Activated CD4-positive, alpha-beta T cell treated with anti-CD3 and anti-CD28 coated beads for 36 hours (primary cell): ENCODE measurements at places on chromosomes 5 and 9. TPM values are rescaled to one million over a fixed set of nuclear protein-coding genes. Genes with fewer than 3 reads are reported as not detected.

DNA sequence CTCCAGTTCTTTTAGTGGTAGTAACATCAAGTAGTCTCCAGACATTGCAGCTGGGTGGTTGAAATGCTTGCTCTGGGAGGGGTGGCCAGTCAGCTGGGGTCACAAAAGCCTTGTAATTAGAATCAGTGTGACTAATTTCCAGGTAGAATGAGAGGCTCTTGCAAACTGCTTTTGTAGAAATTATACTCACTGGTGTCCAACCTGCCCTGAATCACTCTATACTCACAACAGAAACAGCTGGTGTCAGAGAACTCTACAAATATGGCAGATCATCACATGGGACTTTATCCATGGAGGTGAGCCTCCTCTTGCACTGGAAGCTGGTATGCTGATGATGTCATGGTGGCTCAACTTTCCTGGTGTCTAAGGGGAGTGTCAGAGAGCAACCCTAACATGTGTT, 71.3 kb downstream of the SH3TC2 start:
- DNase-seq, result no peak
- no peaks in the 10 kb centered on the region for H3K36me3 ChIP-seq
- H3K4me3 ChIP-seq, result no peak overlapping the region
- no peaks in the 10 kb centered on the region for H3K4me1 ChIP-seq
- H3K27ac ChIP-seq, result no peak overlapping the region

DNA sequence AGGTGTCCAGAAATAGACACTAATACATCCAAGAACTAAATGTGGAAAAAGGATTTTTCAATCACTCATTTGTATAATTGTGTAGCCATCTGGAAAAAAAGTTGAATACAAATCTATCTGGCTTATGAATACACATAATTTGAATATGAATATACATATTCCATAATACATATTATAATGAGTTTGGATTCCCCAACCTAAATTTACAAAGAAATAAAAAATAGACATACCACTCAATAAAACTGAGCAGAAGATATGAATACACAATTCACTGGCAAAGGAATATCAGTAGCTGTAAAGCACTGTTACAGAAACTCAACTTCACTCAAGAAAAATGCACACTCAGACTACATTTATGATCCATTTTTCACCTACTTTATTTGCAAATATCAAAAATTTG, 121.9 kb upstream of the EDIL3 start:
- no peaks in the 10 kb centered on the region for H3K27me3 ChIP-seq
- no peak overlapping the region for H3K27ac ChIP-seq
- no peak overlapping the region for H3K4me3 ChIP-seq
- no peaks in the 10 kb centered on the region for H3K36me3 ChIP-seq
- no peak for DNase-seq

GRCh38 chr9:95992536-95992935, 117.0 kb downstream of the ERCC6L2 start:
- no peak overlapping the region for H3K27ac ChIP-seq
- no peak for DNase-seq
- H3K4me1 ChIP-seq, result peaks cover 14% of the 10 kb centered on the region
- H3K27me3 ChIP-seq, result no peaks in the 10 kb centered on the region
- H3K4me3 ChIP-seq, result no peak overlapping the region
- peaks cover 21% of the 10 kb centered on the region for H3K36me3 ChIP-seq

The CER1 gene
- total RNA-seq, result not detected

The PCA3 gene
- total RNA-seq, result not detected
